Pulmonary artery endothelial cell (primary cell): ENCODE measurements at places on chromosomes 13 and 19.

GRCh38 chr19:47492571-47493377, 8.8 kb upstream of the KPTN start:
- no peak for DNase-seq

- DNase-seq = no peak
Observed at GRCh38 chr13:34608331-34608730, 333.7 kb upstream of the NBEA start.

- no peak for DNase-seq
Observed at GRCh38 chr13:32627793-32628192, 41.5 kb downstream of the PDS5B start.

DNA sequence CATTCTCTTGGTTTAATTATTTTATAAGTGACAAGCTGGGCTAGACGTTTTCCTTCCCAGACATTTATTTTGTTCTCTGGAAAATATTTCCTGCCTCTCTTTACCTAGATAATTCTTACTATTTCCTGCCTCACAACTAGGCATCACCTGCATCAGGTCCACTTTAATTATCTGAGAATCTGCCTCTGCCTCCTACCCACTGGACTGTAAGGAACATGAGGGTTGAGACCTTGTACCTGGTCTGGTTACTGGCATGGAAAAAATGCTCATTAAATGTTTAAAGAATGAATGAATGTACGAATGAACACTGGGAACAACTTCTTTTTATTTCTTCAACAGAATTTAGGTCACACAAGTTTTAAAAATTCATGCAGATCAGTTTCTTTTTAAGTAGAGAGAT, 13.4 kb upstream of the METTL21C start:
- DNase-seq = no peak

DNA sequence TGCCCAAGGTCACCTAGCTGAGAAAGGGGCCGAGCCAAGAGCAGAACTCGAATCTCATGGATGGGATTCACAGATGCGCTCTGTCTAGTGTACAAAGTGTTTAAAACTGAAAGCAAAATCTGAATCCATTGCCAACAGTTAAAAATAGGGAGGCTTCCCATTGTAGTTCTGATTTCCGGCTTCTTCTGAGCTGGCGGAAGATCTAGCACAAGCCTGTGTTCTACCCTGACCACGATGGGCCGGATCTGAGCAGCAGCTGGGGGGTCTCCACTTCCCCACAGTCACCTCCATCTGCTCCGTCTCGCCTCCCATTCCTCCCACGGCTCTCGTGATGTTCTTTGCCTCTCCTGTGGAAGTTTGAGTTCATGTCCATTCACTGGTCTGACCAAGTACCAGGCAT, 2.4 kb downstream of the CACNG8 start:
- DNase-seq = no peak

- no peak for DNase-seq
Observed at GRCh38 chr13:113562844-113563243, 21.7 kb upstream of the TFDP1 start.

DNA sequence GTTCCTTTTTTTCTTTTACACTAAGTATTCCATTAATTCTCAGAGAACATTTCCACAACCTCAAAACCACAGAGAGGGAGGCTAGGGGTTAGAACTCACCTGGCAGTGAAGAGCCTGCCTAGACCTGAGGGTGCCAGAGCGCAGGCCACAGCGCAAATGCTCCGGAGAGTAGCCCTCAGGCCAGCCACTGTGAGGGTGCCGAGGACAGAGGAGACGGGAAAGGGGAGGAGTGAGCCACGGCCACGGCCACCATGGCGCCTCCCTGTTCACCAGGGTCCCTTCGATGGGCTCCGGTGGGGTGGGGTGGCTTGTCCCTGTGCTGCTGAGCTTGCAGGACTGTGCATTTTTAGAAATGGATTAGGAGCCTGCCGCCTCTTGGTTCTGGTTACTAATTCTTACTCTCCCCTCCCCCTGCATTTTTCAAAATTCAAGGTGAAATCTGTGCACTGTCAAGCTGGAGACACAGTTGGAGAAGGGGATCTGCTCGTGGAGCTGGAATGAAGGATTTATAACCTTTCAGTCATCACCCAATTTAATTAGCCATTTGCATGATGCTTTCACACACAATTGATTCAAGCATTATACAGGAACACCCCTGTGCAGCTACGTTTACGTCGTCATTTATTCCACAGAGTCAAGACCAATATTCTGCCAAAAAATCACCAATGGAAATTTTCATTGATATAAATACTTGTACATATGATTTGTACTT, 58.8 kb downstream of the GGACT start:
- DNase-seq = no peak

GRCh38 chr19:23241419-23241818, 8.8 kb downstream of the ZNF724 start:
- no peak for DNase-seq

DNA sequence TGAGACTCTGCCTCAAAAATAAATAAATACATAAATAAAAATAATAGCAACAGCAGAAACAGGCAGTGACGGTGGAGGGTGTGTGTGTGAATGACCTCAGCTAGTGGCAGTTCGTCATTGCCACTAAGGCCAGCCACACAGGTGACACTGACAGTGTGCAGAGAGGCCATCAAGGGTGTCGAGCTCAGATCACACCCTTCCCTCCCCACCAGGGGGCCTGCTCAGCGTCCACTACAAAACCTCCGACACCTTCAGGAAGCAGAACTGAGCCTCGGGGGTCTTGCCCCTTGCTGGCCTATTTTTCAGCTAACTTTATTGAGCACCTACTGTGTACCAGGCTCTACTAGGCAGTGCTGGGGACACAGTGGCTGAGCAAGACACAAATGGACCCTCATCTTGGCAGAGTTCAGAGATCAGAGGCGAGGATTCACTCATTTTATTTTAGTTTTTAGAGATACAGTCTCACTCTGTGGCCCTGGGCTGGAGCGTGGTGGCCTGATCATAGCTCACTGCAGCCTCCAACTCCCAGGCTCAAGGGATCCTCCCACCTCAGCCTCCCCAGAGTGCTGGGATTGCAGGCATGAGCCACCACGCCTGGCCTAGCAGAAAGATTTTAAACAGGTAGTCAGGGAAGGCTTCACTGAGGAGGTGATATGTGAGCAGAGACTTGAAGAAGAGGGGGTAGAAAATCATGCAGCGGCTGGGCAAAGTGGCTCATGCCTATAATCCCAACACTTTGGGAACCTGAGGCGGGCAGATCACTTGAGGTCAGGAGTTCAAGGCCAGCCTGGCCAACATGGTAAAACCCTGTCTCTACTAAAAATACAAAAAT, 30.3 kb upstream of the SEMA6B start:
- no peak for DNase-seq

DNA sequence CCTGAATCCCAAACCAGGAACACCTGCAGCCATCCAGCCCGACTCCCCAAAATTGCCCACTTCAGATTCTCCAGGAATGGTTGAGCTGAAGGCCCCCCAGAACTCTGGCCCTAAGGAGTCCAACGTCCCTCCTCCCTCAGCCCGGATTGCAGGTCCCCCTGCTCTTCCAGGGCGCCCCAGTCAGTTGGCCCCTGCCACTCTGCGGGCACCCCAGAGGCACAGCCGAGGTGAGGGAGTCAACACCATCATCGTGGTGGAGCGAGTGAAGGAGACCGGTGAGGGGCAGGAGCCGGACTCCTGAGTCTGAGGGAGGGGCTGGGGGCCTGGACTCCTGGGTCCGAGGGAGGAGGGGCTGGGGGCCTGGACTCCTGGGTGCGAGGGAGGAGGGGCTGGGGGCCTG, 2.2 kb downstream of the GFY start:
- DNase-seq = no peak

- DNase-seq = no peak
Observed at GRCh38 chr13:77544758-77545338, 9.3 kb downstream of the SCEL start.

- DNase-seq = no peak
Observed at GRCh38 chr19:35114353-35115176, 1.1 kb upstream of the FXYD3 start.

- no peak for DNase-seq
Observed at GRCh38 chr19:46385636-46386035, 27.7 kb downstream of the CCDC8 start.

DNA sequence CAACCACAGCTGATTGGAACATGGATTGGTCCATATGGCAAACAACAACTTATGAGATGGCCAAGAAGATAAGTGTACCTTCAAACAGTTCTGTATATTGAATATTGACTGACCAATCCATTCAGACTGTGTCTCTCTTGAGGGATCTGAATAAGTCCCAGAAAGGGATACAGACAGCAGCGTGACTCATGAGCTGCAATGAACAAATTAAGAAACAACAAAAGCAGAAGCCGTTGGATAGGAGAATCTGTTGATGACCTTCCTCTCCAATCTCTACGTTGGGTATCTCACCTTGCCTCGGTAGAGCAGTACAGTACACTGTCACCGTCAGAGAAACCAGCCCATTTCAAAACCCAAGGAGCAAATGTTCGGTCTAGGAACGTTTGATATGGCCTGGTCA, 21.3 kb downstream of the MBD3L2B start:
- DNase-seq = no peak

DNA sequence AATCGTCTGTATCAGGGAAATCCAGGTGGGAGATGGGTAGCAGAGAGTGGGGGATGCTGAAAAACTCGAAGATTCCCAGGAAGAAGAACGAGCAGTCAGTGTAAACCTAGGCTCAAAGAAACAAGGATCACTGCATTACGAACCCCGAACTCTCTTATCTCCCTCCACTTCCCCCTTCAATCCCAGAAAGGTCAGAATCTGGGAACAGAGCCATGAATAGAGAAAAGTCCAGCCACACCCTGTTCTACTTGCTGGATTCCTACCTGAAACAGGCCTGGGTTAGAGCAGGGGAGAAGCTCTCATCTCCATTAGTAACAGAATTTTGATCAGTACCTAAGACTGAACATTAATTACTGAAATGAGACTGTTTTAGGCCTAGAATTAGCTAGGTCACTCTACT, 24.4 kb downstream of the EPSTI1 start:
- DNase-seq = no peak
